ENCODE measurements at places on chromosomes 12 and 14.

GRCh38 chr12:48925304-48926011 lies at the start of gene FKBP11:
TSS of gene FKBP11 (minus strand) at chr12:48925492. CDS start at chr12:48925428, 64 bp downstream.
- no peak for DNase-seq

GRCh38 chr12:120056739-120057138 lies 59.8 kb downstream of the RAB35 start:
- no peak for DNase-seq

- no peak for DNase-seq
Observed at GRCh38 chr12:75404231-75404630, 13.3 kb downstream of the GLIPR1L2 start.

- DNase-seq: no peak
Observed at GRCh38 chr12:123076604-123077297, 74.1 kb downstream of the PITPNM2 start.

- no peak for DNase-seq
Observed at GRCh38 chr12:70619471-70620152, 17.6 kb downstream of the PTPRB start.

- no peak for DNase-seq
Observed at GRCh38 chr12:104467346-104467837, 10.6 kb downstream of the CHST11 start.

GRCh38 chr14:24131549-24131966 lies 1.1 kb downstream of the FITM1 start:
- no peak for DNase-seq

DNA sequence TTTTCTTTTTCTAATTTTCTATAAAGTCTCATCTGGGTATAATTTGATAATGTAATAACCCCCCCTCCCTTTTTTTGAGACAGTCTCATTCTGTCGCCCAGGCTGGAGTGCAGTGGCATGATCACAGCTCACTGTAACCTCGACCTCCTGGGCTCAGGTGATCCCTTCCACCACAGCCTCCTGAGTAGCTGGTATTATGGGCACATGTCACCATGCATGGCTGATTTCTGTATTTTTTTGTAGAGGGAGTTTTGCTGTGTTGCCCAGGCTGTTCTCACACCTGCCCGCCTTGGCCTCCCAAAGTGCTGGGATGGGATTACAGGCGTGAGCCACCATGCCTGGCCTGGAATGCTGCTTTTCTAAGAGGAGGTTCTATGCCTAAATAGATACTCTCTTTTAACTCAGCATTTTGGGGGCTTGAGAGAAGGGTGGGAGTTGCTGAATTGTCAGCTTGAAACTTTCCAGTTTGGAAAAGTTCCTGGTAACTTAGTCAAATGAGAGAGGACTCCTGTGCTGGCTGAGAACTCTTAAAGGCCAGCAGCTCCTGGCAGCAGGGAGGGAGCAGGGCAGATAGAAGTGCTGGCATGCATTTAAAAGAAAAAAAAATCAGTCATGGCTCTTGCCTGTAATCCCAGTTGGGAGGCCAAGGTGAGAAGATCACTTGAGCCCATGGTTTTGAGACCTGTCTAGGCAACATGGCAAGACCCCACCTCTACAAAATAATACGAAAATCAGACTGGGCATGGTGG lies 13.0 kb downstream of the NUDT4 start:
- DNase-seq: no peak

- DNase-seq: no peak
Observed at GRCh38 chr14:92143309-92143708, 21.5 kb downstream of the CPSF2 start.

- DNase-seq: no peak
Observed at GRCh38 chr12:52223406-52224039, 9.5 kb upstream of the KRT7 start.

DNA sequence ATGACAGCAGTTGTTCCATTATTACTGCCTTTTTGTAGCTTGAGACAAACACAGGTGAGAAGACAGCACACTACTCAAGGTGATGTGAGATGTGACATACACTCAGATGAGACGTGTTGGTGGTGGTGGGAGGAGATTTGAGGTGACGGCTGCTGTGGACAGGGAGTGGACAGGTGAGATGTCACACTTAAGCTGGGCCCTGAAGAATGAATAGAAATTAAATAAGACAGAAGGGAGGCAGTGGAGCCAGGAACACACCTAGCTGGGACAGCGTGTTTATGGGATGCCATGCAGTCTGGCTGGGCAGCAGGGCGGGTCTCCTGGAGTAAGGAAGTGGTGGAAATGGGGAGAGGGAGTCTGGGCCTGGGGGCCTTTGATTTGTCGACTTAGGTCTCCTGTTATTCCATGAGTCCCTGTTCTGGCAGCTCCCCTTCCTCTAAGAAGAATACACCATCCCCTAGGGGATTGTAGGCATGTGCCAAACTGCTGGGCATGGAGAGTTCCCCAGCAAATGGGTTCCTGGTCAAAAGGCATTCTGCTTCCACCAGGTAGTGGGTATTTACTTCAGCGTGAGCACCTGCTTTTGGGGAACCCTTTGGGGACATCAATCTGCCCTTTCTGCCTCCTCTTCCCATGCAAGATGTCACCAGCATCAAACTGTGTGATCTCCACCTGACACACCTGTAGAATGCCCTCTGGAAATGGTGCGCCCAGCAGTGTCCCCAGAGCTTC lies 71.2 kb upstream of the ESRRB start:
- no peak for DNase-seq

GRCh38 chr12:6632026-6632983 lies 3.5 kb downstream of the LPAR5 start:
- DNase-seq: peak; percentile 70

DNA sequence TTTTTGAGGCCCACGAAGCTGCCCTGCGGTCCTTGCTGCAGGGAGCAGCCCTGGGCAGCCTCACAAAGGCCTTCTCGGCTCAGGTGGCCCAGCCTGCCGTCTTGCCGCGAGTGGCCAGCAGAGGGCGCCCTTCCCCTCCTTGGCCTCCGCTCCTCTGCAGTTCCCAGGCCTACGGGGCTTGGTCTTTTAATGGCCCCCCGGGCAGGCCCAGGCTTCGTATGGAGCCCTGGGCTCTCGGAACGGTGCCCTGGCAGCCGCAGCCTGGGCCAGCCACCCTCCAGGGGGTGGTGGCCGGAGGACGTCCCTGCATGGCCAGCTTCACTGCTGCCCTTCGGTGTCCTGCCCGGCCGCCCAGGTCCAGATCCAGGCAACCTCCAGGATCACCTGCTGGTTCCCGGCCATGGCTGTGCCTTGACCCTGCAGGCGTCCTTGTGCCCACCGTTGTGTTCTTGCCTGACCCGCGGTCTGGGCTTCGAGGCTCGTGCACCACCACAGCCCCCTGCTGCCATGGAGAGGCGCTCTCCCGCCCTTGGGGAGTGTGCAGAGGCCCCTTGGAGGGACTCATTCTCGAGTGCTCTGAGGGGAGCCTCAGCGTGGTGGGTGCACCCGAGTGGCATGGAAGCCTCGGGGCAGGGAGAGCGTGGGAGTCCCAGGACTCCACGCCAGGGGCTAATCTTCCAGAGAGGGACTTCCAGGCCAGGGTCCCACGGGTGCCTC lies 9.4 kb downstream of the ASPG start:
- DNase-seq: no peak

DNA sequence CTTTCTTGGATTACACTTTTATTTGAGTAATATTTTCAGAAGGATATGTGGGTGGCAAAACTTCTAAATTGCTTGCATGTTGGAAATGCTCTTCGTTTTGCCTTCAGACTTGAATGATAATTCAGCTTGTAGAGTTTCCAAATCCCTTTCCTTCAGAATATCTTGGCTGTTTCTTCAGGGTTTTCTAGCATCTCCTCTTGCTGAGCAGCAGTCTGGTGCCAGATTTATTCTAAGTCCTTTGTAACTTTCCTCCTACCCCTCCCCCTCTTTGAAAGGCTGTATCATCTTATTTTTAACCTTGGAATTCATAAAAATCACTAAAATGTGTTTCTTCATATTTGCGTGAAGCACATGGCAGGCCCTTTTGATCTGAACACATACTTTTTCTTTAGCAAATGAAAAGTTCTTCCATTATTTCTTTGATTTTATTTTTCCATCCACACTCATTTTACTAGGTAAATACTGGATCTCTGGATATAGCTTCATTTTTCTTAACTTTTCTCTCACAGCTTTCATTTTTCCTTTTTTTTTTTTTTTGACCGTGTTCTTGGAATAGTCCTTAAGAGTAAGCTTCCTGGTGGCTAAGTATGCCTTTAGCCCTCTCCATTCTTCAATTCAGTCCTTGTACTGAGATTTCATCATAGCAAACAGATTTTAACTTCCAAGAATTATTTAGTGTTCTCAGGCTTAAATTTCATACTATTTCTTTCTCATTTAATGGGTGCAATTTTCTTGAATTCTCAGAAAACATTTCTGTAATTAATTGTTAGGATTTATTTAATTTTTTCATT lies 102.0 kb downstream of the SLC38A4 start:
- DNase-seq: no peak

- no peak for DNase-seq
Observed at GRCh38 chr12:15196678-15197505, 24.3 kb downstream of the RERG start.

DNA sequence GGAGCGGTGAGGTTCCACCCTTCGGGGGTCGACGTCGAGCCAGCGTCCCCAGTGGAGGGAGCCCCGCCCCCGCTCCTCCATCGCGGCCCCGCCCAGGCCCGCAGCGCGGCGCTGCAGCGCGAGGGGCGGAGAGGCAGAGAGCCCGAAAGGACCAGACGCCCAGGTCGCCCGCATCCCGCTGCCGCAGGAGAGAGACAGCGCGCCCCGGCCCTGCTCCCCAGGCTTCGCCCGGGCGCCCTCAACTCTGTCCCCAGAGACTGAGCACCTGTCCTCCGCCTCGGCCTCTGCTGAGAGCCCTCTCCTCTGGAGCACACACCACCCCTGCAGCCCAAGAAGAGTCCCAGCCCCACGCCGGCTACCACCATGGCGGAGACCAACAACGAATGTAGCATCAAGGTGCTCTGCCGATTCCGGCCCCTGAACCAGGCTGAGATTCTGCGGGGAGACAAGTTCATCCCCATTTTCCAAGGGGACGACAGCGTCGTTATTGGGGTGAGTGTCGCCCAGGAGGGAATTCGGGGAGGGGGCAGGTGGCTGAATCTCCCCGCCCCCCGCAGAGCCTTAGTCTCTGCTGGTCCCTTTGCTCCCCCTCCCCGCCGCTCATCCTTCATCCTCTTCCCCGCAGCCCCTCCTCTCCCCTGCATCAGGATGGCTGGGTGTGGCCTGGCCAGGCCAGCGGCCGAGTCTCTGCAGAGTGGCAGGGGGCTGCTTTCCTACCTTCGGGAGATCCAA lies at the start of gene KIF5A:
Gene KIF5A, plus strand, starts transcription at position 136 of the 732 bp plus-strand sequence. Its CDS starts 228 bp downstream, at position 364.
- DNase-seq: peak; percentile 41

DNA sequence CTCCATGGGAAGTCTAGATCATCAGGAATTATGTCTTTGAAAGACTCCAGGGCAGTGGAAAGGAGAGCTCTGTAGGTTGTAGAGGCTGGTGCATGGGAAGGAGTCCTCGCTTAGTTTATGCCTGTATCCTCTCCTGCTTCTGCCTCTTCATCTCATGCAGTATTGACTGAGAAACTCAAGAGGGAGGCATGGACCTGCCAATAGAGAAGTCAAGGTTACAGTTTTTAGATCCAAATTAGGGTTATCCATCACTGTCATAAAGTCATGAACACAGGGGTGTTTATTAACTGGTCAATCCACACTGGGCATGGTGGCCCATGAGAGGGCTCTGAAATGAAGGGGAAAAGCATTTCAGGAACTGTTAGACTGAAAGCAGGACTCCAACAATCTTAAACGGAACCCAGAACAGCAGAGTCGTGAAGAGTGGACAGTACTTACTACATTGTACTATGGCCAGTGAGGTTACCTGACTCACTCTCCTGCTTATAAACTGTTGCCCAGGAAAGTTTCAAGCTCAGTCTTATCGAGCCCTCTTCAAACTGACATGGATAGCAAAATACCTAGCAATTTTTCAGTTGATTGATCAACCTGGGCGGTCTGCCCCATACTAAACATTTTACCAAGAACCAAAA lies 30.1 kb upstream of the DHRS7 start:
- no peak for DNase-seq

DNA sequence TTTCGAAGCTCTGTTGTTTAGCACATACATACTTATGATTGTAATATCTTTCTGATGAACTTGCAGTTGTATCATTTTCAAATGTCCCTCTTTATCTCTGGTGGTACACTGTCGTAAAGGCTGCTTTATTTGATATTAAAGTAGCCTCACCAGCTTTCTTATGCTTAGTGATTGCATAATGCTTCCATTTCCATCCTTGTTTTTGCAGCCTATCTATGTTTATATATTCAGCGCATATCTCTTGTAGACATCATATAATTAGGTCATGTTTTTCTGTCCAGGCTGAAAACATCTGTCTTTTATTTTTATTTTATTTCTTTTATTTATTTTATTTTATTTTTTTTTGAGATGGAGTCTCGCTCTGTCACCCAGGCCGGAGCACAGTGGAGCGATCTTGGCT lies 34.6 kb downstream of the ACAD10 start:
- no peak for DNase-seq

- no peak for DNase-seq
Observed at GRCh38 chr14:32350020-32350419, 20.9 kb downstream of the AKAP6 start.

DNA sequence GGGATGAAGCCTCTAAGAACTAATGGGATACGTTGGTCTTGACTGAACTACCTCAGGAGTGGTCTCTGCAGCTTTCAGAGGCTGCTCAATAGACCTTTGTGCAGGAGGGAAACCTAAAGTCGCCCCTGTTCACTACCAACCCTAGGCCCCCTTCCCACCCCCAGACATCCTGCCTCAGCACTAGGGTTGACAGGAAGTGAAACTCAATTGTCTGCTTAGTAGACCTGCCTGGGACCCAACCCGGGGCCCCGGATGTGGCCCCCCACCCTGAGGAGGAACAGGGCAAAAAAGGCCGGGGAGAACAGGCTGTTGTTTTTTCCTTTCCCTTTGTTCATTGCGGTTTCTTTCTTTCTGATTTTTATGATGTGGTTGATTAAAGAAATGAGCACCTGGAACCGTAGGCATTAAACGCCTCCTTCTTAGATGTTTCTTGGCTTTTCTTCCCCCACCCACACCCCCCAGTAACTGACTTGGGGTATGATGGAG lies 1.6 kb upstream of the DGKA start:
- peak; percentile 40 for DNase-seq

- DNase-seq: no peak
Observed at GRCh38 chr14:105283899-105284298, 16.9 kb downstream of the BRF1 start.

- DNase-seq: no peak
Observed at GRCh38 chr14:22764382-22764781, 2.1 kb upstream of the OXA1L start.

- no peak for DNase-seq
Observed at GRCh38 chr12:87812681-87813080, 216.5 kb downstream of the C12orf50 start.

- DNase-seq: no peak
Observed at GRCh38 chr12:68422956-68423574, 90.9 kb upstream of the MDM1 start.
